Lower leg skin (tissue), 4 donors: ENCODE measurements at places on chromosomes 1 and 21. TPM values are rescaled to one million over a fixed set of nuclear protein-coding genes. Genes with fewer than 3 reads are reported as not detected.

The SPATA45 gene
- total RNA-seq = not detected

- DNase-seq = no peak
Measured at GRCh38 chr1:206809504-206810084, 37.3 kb upstream of the IL10 start.

- no peak for DNase-seq
Measured at GRCh38 chr1:200917291-200917817, 22.7 kb downstream of the INAVA start.

The TRAF3IP3 gene
- total RNA-seq = 1.1 TPM

DNA sequence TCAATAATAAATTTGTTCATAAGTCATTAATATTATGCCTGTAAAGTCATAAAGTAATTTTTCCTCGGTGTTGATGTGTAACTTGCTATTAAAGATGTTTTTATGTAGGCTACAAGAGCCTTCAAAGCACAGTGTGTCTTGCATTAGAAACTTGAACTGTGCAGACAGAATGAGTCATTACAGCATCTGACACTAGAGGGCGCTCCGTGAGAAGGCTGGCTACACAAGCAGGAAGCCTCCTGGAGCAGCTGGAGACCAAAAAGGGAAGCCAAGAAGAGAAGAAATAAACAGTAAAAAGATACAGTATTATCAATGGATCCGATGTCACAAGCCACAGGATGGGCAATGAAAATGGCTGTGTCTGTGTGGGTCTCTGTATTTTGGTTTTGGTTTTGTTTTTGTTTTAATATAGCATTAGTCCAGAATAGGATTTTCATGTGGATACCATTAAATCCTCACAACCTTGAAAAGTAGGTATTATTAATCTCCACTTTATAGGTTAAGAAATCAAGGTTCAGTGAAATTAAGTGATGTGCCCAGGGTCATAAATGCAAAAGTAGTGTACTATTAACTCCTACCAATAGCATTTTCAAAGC, 16.1 kb upstream of the LRRC8D start:
- DNase-seq = peak; percentile 95

The MYBPH gene
- not detected for total RNA-seq

- no peak for DNase-seq
Measured at GRCh38 chr1:18384059-18384458, 96.7 kb upstream of the KLHDC7A start.

The VWA5B1 gene
- total RNA-seq = not detected

- no peak for DNase-seq
Measured at GRCh38 chr1:206803221-206803730, 31.0 kb upstream of the IL10 start.

DNA sequence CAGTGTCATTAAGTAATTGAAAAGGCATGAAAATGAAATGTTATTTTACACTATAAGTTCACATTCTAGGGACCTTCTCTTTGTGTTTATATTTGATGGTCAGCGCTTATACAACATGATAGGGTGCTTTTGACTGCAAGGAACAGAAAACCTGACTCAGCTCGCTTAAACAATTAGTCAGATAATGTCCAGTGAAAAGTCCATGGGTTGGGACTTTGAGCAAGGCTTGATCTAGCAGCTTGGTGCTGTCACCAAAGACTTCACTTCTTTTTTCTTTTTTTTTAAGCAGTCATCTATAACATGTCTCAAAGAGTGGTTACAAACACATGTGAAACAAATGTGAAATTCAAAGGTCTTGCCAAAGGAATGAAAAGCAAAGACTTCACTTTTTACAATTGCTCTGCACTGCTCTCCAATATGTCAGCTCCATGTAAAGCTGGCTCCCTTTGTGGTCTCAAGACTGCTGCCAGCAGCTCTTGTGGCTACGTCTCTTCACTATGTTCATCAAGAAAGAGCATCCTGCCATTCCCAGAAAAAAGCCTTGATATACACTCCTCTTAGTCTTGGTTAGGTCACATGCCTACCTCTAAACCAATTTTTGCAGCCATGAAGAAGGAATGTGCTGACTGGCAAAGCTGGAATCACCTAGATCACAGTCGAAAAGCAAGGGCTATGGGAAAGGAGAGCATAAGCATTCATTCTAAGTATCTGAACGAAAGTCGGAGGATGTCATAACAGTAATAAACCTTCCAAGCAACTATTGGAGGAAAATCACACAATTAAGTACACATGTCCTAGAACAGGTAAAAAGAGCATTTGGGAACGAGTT, 15.2 kb downstream of the F3 start:
- DNase-seq = no peak

DNA sequence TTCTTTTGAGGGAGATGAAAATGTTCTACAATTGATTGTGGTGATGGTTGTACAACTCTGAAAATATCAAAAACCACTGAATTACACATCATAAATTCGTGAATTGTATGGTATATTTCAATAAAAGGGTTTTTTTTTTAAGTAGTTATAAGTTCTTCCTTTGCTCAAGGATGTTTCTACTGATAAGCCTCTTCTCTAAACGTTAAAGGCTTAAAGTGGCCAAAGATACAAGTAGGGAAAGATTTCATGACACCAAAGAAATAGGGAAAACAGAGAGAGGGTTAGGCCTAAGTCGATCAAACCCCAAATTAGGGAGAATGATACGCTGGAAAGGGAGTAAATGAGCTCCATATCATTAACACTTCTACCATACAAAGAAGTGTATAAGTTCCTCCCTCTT, 4.1 kb downstream of the KDM5B start:
- no peak for DNase-seq

DNA sequence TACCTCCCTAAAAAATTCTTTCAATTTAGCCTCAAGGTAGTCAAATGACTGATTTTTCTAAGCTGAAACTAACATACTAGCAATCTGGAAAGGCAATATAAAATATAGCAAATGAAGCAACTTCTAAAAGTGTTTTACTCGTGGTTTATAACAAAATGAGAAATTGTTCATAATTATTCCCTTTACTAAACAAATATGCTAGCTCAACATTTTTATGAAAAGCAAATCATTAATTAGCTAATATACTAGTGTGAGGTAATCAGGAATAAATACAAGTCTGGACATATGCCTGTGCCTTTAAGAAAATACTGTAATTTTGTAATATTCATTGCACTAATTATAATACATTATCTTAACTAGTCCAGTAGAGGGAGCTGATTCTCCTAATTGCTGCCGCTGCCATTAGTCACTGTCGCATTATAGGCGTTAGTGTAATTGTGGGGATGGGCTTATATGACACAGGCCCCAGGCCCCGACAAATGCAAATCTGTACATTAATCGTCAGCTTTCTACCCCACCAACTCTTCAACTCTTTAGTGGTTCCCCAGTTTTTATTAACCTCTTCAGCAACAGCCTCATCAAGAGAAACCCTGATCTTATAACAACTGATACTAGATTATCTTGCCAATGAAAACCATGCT, 160.9 kb downstream of the GABPA start:
- no peak for DNase-seq

DNA sequence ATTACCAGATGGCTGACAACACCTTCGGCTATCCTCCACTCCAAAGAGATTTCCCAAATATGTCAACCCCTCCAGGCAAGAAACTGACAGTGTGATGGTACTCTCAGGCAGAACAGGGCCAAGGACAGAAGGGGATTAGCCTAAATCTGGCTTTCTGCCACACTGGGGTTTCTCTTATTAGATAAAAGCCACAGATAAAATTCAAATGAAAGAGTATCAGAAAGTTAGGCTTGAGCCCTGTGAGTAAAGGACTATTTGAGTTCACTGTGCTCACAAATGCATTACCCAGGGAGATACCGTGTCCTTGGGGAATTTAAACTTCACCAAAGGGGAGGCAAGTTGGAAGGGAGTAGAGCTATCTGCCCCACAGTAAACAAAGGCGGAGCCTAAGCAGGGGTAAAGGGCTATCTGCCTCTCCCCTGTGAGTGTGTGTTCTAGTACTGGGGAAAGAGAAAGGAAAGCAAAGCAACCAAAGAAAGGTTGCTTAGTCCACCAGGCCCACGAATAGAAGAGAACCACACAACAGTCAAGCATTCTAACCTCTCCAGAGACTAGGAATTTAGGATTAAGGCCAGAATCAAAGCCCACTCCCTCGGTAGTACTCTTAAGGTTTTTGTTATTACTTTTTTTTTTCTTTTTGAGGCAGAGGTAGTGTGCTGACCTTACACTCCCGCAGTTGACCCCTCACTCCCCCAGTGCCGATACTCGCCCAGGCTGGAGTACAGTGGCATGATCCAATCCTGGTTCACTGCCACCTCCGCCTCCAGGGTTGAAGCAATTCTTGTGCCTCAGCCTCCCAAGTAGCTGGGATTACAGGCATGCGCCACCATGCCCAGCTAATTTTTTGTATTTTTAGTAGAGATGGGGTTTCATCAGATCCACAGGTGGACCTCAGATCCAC, 12.7 kb downstream of the TPM3 start:
- no peak for DNase-seq

DNA sequence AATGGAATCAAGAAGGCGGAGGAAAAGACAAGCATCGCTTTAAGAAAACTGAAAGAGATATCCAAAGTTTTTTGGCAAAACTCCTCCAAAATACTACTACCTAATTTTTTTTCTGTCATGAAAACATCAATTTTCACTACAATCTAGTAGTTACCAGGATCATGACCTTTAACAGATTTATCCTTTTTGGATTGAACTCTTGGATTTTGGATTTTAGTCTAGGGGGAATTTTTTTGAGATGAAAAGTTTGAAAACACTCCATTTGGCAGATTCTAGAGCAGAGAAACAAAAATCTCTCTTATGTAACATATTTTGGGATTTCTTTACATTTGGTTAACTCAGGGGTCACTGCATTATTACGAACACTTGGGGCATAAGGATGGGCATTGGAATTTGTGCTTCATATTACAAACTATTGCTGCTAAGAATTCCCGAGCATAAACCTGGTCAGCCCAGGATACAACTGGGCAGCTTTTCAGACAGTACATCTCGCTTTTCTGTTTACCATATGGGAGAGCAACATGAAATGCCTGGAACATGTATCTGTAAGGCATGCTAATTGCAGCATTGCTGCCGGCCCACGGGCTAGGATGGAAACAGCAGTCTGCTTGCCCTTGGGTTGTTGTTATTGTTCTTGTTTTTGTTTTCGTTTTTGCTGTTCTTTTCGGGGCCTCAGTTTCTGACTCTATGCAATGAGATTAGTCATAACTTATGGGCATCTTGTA, 264.3 kb downstream of the RHOU start:
- no peak for DNase-seq

- DNase-seq = no peak
Measured at GRCh38 chr1:109404838-109405237, 7.1 kb upstream of the SORT1 start.

- no peak for DNase-seq
Measured at GRCh38 chr1:17542645-17543044, 3.1 kb downstream of the ARHGEF10L start.

DNA sequence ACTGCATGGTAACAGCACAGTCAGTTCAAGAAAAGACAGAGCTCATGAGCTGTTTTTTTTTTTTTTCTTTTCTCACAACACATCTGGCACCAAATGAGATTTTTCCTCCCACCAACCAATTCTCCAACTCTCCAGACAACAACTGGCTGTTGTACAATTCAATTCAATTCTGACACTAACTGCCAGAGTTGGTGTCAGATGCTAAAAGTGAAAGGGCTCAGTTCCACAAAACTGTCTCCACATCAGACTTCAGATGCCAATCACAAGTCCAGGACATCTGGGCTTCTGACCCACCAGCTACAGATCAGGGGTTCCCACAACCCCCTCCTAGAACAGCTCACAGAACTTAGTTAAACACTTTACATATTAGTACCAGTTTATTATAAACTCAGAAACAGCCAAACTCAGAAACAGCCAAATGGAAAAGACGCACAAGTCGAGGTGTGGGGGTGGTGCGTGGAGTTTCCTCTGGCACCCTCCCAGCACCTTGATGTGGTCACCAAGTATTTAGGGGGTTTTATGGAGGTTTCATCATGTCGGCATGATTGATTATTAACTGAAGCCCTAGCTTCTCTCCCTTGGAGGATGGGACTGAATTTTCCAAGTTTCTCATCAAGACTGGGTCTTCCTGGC, 39.2 kb upstream of the LRRC8D start:
- no peak for DNase-seq

GRCh38 chr1:119885903-119886783, 10.2 kb downstream of the ADAM30 start:
- DNase-seq = no peak

- DNase-seq = no peak
Measured at GRCh38 chr1:212979340-212980122, 29.2 kb downstream of the VASH2 start.

GRCh38 chr1:89545264-89546038, 20.8 kb downstream of the LRRC8B start:
- no peak for DNase-seq

The DCDC2B gene
- not detected for total RNA-seq

DNA sequence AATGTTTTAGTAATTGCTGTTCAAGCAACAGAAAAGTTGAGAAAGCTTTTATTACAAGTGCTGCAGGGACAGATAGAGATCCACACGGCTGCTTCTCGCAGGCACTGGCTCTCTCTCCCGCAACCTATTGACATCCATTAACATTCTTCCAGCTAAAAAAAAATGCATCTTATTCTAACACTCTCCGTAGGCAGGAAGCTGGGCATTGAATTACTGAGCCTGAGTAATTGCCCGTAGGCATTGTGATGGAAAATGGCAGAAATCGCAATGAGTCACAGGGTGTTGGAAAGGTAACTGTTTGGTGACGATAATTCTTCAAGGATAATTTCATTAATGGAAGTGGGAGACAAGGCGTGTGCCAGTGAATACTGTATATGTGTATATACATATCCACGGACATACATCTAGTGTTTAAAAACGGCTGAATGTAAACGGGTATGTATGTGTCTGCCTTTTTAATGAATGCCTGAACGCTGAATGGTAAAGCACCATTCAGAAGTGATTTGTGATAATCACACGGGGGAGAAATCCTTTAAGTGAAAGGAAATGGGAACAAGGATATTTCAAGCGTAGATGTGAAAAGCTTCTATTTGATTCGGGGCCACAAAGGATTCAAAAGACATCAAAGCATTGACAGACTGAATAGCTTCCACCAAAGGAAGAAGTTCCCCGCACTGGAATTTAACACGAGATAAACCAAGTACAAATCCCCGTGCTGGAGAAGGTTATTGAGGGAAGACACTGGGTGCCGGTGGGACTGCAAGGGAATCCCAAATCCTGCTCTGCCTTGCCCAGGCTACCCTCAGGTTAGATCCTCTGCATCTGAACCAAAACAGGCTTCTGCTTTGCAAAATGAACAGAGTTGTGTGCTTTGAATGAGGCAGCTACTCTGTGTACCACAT, 567.2 kb downstream of the NPHP4 start:
- DNase-seq = no peak

DNA sequence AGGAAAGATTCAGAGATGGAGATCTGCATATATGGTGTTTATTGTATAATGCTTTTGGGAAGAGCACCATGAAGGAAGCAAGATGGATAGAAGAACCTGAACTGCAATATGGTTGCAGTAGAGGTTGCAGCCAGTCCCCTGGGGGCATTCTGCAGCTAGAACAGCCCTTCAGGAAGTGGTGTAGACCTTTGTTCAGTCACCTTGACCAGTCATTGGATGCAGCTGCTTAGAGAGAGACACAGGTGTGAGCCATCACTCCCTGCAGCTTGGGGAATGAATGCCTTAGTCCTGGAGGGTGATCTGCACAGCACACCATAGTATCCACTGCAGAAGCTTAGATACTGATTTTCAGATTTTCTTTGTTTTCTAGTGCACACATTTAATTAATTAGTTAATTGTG, 42.3 kb downstream of the NEK7 start:
- no peak for DNase-seq
